Prostate gland (tissue), 2 donors: ENCODE measurements at places on chromosomes 5 and 9. TPM values are rescaled to one million over a fixed set of nuclear protein-coding genes. Genes with fewer than 3 reads are reported as not detected.

CDC20B gene
- total RNA-seq = 1.1 TPM

PCDHGB1 gene
- 3.9 TPM for total RNA-seq

SUSD3 gene
- 2.2 TPM for total RNA-seq

PCDHGB2 gene
- 10.5 TPM for total RNA-seq

TMEM171 gene
- total RNA-seq = not detected

AJM1 gene
- total RNA-seq = 3.6 TPM

HTR4 gene
- not detected for total RNA-seq

UBE2QL1 gene
- total RNA-seq = 2.5 TPM

PTGES gene
- total RNA-seq = 19.9 TPM

TNFSF15 gene
- total RNA-seq = 9.0 TPM

C9orf50 gene
- not detected for total RNA-seq

CFAP90 gene
- 1.1 TPM for total RNA-seq

CATSPER3 gene
- total RNA-seq = not detected

SAPCD2 gene
- total RNA-seq = 7.2 TPM

CCL28 gene
- total RNA-seq = 4.4 TPM

OTP gene
- not detected for total RNA-seq

ENHO gene
- total RNA-seq = 20.9 TPM
